ENCODE measurements at places on chromosomes 12 and 14.
A peak's percentile ranks its signal among the peaks of the same experiment; 100 is the strongest.

DNA sequence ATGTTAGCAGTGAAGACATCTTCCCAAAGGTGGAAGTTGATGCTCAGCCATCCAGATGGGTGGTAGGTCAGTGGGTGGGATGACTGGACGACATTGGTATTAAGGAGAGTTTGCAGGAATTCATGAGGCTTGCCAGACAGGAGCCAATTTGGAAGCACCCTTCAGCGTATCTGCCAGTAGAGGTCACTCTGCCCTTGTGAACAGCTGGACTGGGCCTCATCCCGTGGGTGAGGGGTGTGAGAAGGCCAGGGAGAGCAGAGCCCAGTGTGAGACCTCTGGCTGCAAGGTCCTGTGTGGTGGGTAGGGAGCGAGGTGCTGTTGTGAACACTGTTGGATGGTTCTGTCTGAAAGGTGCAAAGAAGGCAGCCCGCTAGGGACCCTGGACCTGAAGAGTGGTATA lies 37.7 kb downstream of the SLC5A8 start:
- DNase-seq = peak; percentile 48

DNA sequence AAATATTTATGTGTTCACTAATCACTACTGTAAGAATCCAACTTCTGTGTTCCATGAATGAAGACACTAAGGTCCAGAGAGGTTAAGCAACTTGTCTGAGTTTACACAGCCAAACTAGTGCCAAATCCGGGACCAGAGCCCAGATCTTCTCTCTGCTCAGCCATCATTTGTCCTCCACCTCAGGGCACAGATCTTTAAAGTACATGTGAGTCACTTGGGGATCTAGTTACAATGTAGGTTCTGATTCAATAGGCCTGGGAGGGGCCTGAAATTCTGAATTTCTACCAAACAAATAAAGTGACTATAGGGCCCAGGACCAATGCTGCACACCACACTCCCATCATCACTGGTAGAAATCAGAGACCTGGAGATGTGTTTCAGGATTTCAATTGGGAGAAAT lies 162.9 kb downstream of the GXYLT1 start:
- peak; percentile 67 for DNase-seq

DNA sequence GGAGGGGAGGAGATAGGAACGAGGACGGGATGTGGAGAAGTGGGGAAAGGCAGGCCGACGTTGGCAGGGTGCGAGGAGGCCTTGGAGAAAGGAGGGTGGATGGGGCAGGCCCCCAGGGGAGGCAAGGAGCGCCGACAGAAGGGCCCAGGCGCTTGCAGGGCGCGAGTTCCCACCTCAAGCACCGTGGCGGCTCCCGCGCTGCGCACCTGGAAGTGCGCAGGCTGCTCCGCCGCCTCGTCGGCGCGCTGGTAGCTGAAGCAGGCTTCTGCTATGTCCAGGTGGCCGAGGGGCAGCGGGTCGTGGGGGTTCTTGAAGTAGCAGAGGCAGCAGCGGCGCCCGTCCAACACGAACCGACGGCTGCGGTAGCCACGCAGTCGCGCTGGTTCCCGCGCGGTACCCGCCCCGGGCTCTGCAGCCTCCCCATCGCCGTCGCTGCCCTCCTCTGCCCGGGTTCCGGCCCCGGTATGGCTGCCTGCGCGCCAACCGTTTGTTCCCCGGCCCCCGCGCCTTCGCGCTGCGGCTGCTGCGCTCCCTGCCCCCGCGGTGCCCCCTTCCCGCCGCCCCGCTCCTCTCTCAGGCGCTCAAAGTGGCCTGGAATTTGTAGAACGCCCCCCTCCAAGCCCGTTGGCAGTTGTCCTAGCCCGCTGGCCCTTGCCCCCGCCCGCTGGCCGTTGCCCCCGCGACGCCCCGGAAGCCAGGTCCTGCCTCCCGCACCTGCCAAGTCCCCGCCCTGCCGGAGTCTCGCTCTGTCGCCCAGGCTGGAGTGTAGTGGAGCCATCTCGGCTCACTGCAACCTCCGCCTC lies 1.1 kb upstream of the ACTR6 start:
- DNase-seq = peak; percentile 95

- DNase-seq = peak; percentile 55
These were observed 4.0 kb upstream of the C1R start for GRCh38 chr12:7096006-7096932.

DNA sequence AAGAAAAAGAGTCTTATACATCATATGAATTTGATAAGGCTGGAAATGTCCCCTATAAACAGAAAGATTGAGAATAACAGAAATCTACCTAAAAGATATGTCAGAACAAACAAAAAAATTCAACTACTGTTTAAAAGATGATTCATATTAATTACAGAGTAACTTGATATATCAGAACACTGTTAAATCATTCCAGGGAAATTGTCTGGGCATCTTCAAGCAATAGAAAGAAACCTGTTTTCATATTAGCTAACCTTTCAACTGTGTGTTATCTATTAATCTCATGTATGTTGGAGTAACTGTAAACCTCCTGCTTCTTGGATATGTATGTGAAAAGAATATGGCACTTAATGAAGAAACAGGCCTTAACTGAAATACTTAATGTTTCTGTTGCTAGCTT lies 96.7 kb downstream of the NUBPL start:
- peak; percentile 7 for DNase-seq

DNA sequence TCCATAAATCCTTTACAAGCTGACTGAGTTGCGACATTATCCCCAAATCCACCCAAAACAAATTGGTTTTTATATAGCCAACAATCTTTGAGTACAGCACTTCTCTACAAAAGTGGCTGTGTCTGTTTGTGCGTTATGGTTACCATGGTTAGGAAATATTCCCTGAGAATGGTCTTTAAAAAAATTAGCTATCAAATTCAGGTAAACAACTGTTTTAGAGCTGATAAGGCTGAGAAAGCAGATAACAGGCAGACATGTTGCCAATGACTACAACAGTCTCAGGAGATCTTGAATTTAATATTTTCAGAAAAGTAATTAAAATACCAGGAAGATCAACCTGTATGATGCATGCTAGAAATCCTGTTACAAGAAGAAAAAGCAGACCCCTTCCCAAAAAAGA lies 248.0 kb downstream of the RASSF9 start:
- DNase-seq = peak; percentile 18

GRCh38 chr12:46609674-46610073 lies 216.1 kb downstream of the SLC38A4 start:
- no peak for DNase-seq

GRCh38 chr12:85765453-85765869 lies 70.7 kb downstream of the RASSF9 start:
- peak; percentile 81 for DNase-seq

DNA sequence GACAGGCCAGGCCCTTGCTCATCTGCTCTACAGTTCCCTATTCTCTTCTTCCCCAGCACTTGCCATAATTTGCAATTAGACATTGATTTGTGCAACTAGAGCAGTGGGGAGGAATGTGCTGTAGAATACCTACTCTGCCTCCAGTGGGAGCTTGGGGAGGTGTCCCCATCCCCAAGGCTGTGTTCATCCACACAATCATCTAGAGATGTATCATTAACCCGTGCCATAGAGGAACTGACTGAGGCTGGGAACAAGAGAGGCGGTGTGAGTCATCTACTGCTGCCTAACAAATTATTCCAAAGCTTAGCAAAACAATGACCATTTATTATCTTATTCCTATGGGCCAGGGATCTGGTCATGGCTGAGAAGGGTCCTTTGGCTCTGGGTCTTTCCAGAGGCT lies 5.1 kb upstream of the OTUB2 start:
- DNase-seq = no peak

DNA sequence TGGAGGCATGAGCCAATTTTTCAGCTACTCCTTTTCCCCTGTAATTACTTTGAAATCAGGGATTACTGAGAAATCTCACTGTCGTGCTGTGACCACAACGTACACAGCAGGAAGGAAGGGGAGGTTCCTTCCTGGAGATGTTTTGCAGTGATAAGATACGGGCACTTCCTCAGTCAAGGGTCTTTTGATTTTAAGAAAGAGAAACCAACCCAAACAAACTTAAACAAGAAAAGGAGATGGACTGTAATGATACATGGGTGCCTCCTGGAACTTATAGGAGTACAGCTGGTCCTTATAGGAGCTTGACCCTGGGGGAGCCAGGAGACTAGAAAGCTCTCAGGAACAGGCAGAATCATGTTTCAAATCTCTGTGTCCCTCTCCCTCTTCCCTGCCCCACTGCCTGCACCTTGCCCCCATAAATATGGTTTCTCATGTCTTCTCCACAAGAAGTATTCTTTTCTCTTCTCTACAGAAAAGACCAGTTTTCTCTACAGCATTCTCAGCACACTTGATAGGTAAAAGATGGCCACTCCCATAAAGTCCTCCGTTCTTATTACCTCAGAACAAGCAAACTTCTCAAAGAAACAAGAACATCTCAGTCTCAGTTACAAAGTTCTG lies 281.1 kb upstream of the AMIGO2 start:
- DNase-seq = no peak

- peak; percentile 91 for DNase-seq
These were observed 88.0 kb downstream of the TMEM132D start for GRCh38 chr12:129815846-129816245.

DNA sequence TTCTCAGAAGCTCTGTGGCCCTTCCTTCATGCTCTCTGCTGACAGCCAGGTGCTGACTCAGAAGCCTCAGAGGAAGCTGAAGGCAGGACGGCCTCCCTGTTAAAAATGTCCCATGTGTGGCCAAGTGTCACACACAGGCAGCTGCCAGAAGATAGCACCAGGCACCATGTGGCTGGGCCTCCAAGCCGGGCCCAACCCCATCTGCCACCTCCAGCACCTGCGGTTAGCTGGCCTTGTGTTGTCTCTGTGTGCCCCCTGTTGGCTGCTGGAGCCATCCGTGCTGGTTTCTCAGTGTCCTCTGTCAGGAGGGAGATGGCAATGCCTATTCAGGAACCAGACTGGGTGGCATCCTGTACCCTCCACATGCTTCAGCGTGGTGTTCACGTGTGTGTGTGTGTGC lies 63.2 kb downstream of the TSPAN11 start:
- DNase-seq = peak; percentile 99

- DNase-seq = peak; percentile 98
These were observed 26.4 kb downstream of the SFSWAP start for GRCh38 chr12:131737150-131737827.

GRCh38 chr14:59123975-59124374 lies 64.5 kb upstream of the DAAM1 start:
- peak; percentile 42 for DNase-seq

- DNase-seq = no peak
These were observed 50.1 kb upstream of the REP15 start for GRCh38 chr12:27646149-27646548.

- no peak for DNase-seq
These were observed 49.1 kb upstream of the MEG3 start for GRCh38 chr14:100776681-100777365.

GRCh38 chr12:51186465-51187085 lies 13.6 kb upstream of the TFCP2 start:
- DNase-seq = no peak

DNA sequence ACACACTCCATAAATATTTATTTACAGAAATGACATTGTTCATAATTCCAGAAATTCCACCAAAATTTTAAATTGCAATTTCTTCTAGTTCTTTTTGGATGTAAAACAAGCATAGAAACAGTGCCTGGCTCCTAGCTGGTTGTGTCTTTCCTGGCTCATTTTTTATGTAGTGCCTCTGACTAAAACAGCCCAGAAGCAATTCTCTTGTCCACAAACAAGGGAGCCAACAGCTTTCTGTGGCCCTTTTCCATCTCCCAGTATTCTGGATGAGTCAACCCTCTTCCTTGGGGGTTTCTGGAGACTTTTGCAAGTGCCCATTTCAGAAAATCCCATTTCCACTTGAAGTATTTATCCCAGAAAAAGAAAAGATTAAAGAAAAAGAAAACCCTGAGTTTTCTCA lies 141.4 kb downstream of the PHLDA1 start:
- no peak for DNase-seq

DNA sequence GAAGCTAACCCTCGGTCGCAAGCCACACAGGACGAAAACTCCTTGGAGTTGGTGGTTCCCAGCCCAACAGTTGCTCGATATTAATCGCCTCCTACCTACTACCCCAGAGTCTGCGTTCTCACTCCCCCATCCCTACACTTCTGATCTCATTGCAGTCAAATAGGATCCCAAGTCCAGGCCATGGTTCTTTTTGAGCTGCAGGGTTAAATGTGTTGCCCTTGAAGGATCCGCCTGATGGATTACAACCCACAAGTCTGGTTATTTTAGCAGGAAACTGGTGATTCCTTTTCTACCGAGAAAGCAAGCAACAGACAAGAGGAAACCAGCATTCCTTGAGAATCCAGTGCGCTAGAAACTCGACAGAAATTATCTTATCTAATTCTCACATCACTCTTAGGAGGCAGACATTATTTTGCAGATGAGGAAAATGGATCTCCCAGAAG lies 785 bp upstream of the NIN start:
- DNase-seq = no peak

GRCh38 chr12:102602521-102602920 lies 122.2 kb upstream of the IGF1 start:
- DNase-seq = no peak

DNA sequence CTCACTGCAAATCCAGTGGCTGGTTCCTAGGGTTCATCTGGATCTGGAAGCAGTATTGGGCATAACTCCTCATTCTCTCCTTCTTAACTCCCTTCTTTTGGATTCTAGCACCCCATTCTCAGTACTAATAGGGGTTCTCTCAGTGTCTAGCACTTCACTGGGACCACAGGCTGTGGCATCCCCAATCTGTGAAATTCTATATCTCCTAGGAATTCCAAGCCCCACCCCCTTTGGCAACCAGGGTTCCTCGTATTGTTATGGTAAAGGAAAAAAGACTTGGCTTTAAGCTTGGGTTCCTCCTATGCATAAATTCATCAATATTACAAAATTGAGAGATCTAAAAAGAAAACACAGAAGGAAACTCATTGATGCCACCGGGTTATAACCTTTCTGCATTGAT lies 45.0 kb upstream of the FBXO21 start:
- no peak for DNase-seq

- no peak for DNase-seq
These were observed 16.7 kb downstream of the SLCO1C1 start for GRCh38 chr12:20711846-20712245.

- no peak for DNase-seq
These were observed 217.8 kb downstream of the KITLG start for GRCh38 chr12:88362439-88362838.

DNA sequence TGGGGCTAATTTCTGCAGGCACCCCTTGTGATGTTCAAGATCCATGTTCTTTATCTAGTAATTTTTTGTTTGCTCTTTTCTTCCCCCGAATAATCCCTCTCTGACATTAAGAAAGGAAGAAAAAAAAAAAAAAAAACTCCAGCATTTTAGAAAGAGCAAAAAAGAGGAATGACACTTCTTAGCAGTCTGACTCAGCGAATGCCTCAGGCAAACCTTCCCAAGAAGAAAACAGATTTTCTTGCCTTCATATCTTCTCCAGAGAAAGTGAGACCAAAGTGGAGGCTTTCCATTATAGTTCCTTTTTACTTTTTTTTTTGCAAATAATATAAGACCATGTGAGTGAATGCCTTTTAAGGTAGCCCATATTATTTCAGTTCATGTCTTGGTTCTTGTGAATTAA lies 479.0 kb upstream of the SYT1 start:
- no peak for DNase-seq

- DNase-seq = peak; percentile 79
These were observed 165.1 kb downstream of the MON2 start for GRCh38 chr12:62631471-62632410.

Data from DMS53 (cell line).